ENCODE measurements at places on chromosomes 1 and 21.

DNA sequence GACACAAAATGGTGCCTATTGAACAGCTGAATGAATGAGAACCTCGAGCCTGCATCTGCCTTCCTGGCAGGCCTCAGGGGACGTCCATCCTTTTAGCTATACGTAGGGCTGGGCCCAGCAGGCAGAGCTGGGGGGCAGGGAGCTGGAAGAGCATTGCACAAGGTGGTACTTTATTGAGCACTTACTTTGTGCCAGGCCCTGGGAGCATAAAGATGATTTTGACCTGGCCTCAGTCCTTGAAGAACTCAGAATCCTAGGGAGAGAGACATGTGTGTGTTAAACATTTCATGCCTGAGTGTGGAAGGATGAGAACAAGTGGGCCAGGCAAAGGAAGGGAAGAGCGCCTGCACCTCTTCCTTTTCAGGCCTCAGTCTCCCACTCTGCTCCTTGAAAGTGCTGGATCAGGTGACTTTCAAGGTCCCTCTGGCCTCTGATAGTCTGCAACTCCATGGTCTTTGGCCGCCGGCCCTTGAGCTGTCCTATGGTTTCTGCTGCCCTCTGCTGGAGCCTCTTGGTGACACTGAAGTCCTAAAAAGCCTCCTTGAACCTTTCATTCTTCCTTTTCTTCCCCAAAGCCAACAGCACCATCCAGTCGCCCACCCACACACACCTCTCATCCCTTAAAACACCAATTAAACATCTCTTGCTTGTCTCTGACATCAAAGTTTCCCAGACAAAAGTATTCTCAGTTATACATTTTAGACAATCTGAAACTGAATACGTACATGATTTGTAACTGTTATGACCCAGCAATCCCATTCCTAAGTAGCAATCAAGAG is 3.5 kb upstream of the PEAR1 start:
- DNase-seq = peak; percentile 27

GRCh38 chr1:55322842-55323241 is 107.7 kb upstream of the USP24 start:
- DNase-seq = no peak

GRCh38 chr1:72280131-72280530 is 2.2 kb downstream of the NEGR1 start:
- DNase-seq = no peak

GRCh38 chr1:12640237-12640957 is 3.5 kb upstream of the AADACL4 start:
- DNase-seq = no peak

GRCh38 chr1:182259229-182259872 is 132.2 kb downstream of the GLUL start:
- DNase-seq = no peak

DNA sequence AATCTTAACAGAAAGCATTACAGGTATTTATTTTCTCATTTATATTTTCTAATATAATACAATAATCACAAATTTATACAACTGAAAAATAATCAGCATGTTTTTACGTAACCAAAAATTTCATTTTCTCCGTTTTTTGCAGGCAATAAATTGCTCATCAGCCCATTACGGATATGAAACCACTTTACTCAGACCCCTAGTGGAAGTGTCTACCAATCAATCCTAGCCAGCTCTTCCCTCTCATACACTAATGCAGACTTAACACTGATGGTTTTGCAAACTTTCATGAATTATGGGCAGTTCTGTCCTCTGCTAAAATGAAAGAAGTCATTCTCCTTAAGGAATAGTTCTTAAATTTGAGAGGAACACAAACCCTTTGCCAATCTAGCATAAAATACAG is 124.7 kb downstream of the EIF4G3 start:
- DNase-seq = no peak

DNA sequence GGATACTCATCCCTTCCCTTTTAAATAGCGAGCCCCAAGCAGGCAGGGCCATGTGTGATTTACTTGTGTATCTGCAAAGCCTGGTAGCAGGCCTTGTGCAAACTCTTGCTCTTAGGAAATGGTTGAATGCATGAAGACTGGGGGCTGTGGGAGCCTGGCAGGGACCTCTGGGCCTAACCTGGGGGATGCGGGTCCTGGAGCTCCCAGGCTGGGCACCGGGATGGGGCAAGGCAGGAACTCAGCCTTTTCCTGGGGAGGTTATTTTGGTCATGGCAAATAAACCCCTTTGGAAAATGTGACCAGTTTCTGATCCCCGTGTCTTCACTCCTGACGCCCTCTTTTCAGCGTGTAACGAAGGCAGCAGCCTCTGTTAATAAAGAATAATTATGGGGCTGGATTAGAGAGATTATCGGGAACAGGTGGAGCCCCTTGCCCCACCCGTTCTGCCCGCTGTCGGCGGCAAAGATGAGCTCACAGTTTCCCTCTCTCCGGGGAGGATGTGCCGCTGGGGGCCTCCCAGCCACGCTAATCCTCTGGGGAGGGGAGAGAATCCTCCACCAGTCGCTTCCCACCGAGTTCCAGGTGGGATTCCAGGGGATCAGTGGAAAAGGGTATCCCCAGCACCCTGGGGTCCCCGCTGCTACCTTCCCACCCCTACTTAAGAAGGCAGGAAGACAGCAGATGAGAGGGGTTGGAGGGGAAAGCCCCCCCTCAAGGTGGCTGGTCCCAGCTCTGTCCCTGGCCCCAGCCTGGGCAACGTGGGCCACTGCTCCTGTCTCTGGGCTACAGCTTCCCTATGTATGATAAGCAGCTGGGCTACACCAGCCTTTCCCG is 69.7 kb upstream of the WNT4 start:
- no peak for DNase-seq

- no peak for DNase-seq
Observed at GRCh38 chr1:38852780-38853179, 6.8 kb downstream of the RRAGC start.

GRCh38 chr1:211925016-211925415 is 94.5 kb upstream of the LPGAT1 start:
- no peak for DNase-seq

GRCh38 chr1:247748041-247748440 is at the start of gene OR14A2:
Gene OR14A2, minus strand, starts transcription at chr1:247748141.
- DNase-seq = no peak

DNA sequence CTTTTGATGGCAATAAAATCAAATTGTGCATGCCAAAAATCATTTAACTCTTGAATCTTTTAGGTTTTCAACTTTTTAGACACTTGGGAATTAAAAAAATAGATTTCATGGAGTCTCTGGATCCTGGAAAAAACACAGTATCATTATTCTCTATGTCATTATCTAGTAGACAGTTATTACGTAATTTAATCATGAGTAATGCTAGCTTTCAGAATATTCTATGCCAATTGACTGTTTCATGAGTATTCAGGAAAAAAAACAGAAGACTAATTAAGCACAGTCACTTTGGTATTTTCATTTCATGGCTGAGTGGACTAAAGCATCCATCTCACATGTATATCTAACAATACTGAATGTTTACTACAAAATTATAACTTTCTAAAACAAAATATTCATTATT is 44.0 kb downstream of the ODF2L start:
- DNase-seq = no peak

GRCh38 chr1:1058921-1059493 is 15.1 kb downstream of the RNF223 start:
- no peak for DNase-seq

- no peak for DNase-seq
Observed at GRCh38 chr21:17526776-17527175, 13.9 kb downstream of the CXADR start.

DNA sequence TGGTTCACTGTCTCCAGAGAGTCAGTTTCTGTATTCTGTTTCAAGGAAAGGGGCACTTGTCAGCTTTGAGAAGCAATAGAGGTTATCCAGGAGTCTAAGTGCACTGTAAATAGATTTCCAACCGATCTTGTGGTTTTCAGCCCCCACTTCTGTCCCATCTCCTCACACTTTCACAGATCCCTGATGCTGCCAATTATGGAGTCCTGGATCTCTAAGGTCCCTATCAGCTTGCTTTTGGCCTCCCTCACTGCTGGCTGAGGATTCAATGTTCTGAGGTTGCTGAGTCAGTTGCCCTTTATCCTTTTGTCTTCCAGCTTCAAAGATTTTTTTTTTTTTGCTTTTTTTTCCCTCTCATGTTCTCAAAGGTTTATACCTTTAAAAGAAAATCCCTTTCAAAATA is 98.4 kb downstream of the DIRAS3 start:
- no peak for DNase-seq

DNA sequence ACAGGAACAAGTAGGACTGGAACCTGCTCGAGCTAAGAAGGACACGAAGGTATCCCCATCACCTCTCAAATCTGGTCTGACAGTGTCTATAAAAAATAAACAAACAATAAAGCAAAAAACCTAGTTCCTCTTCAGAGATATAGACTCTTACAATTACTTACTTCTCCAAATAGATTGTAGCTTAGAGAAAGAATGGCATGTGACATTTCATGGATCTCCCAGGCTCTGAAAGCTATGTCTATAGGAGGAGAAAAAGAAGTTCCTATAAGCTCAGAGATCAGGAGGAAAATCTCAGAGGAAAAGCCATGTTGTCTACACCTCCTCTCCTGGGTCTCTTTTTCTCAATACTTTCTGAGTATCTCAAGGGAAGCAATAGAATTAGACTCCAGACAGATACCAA is 12.3 kb upstream of the OR10J5 start:
- no peak for DNase-seq

GRCh38 chr1:167263819-167264464 is 43.3 kb downstream of the POU2F1 start:
- DNase-seq = no peak

- DNase-seq = no peak
Observed at GRCh38 chr1:54249819-54250435, 50.0 kb downstream of the MRPL37 start.

- no peak for DNase-seq
Observed at GRCh38 chr1:219374636-219375035, 201.0 kb downstream of the LYPLAL1 start.

- DNase-seq = no peak
Observed at GRCh38 chr1:67832737-67833601, at the start of gene GNG12. Gene GNG12, minus strand, starts transcription at chr1:67833467. Its CDS starts 125,781 bp downstream, at chr1:67707686.

GRCh38 chr1:61904354-61904753 is 162.1 kb downstream of the PATJ start:
- no peak for DNase-seq

DNA sequence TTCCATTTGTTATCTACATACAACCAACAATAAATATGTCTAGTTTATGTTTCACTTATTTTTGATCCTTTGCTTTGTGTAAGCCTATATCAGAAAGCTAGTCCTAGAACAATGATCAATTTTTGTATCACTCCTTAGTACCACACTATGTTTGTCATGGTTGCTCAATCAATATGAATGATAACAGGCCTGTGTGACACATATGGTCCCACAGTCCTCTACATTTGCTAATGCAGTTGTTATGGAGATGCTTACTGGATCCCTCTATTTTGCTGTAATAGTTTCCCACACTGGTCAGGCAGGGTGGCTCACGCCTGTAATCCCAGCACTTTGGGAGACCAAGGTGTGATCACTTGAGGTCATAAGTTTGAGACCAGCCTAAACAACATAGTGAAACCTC is 59.1 kb downstream of the ERO1B start:
- DNase-seq = no peak

DNA sequence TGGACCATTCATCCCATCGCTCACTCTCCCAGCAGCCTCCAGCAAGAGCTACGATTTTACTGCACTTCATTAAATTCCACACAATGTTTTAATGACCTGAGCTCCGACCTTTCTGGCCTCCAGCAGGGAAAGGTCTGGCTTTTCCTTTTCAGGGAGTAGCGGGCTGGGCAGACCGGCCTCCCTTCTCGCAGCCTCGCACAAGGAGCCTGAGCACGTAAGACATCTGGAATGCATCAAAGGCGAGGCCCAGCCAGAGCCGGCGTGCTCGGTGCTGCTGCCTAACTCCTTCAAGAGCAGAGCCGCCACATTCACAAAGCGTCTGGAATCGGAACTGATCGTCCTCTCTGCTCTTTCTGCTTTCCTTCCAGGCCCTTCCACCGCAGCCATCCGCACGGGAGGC is 32.5 kb upstream of the FHAD1 start:
- DNase-seq = no peak

DNA sequence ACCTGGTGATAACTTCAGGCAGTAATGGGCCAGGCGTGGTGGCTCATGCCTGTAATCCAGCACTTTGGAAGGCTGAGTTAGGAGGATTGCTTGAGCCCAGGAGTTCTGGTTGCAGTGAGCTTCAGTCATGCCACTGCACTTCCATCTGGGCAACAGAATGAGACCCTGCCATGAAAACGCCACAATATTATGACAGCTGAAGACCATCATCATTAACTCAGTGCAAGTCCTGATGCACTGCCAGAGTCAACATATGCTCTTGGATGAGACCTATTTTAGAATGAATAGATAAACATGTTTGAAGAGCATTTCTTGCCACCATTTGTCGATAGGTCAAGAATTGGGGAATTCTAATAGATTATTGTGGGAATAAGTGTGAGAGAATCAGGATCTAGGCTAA is 26.4 kb downstream of the HENMT1 start:
- no peak for DNase-seq

DNA sequence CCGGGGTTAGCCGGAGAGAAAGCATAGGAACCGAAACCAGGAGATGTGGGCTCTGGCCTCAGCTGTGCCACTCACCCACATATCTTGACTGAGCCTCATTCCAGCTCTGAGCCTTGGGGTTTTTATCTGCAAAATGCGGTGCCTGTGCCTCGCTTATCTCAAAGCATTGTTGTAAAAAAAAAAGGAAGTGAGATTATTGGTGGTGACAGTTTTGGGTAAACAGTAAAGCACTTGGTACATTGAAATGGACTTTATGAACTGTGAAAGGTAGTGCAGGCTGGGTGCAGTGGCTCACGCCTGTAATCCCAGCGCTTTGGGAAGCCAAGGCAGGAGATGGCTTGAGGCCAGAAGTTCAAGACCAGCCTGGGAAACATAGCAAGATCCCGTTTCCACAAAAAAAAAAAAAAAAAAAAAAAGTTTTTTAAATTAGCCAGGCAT is 3.8 kb downstream of the PTAFR start:
- no peak for DNase-seq

GRCh38 chr1:154157520-154158306 is 2.8 kb upstream of the NUP210L start:
- peak; percentile 53 for DNase-seq

GRCh38 chr1:2610036-2610959 is 22.5 kb downstream of the MMEL1 start:
- DNase-seq = no peak

- DNase-seq = no peak
Observed at GRCh38 chr1:12597792-12598191, 20.2 kb downstream of the DHRS3 start.

DNA sequence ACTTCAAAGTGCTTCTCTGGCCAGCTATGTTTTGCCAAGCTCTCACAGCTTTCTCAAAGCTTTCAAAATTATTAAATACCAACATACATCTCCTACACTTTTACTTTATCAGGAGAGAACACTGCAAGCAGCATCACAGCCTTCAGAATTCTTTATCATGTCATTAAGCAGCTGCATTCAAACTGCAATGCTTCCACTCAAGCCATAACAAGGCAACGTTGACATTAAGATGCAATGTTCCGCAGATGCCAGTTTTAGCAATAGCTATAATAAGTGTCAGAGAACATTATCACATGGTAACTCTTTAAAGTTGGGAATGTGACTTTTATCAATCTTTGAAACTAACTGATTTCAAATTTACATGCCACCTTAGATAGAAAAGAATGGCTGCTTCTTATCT is 91.9 kb downstream of the LRRC53 start:
- DNase-seq = no peak

Data from stimulated activated CD4-positive, alpha-beta T cell treated with anti-CD3 and anti-CD28 coated beads, Interleukin-1b, Interleukin-23, amount 100 ng/mL, for 1 hour (primary cell).